Activated CD8-positive, alpha-beta T cell treated with anti-CD3 and anti-CD28 coated beads for 36 hours (primary cell): ENCODE measurements at places on chromosomes 5 and 9.
A peak's percentile ranks its signal among the peaks of the same experiment; 100 is the strongest.

- no peak for DNase-seq
Measured at GRCh38 chr9:122367065-122367464, 3.8 kb upstream of the PTGS1 start.

DNA sequence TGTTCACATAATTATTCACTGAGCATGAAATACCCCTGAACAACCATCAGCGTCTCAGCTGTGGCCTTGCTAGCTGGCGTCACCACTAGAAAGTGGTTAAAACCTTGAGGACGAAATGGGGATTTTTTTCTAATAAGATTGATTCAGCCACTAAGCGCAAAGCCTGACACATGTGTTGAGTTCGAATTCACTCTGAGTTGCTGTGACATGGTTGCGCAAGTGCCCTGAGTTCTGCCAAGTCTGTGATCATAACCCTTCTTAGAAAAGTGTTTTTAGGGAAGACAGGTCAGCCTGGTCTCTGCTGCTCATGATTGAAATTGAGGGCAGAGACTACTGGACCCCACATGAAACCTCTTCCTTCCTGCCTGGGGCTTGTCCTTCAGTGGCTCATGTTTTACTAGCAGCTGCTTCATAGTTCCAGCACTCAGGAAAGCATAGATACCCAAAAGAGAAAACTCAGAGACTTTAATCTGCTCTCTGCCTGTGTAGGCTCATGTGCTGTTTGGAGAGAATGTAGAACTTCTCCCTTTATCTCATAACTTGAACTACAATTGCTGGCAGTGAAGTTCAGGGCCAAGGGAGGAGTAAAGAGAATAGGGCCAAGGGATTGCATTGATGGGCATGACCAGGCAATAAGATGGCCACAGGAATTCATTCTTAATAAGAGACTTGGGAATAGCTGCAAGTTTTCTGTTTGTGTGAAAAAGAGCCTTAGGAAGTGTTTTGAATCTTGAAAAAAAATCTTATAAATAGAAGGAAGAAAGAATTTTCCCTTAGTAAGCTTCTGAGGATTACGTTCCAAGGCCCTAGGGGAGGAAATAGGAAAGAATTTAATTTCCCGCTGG is 66.8 kb upstream of the CXCL14 start:
- DNase-seq: no peak

DNA sequence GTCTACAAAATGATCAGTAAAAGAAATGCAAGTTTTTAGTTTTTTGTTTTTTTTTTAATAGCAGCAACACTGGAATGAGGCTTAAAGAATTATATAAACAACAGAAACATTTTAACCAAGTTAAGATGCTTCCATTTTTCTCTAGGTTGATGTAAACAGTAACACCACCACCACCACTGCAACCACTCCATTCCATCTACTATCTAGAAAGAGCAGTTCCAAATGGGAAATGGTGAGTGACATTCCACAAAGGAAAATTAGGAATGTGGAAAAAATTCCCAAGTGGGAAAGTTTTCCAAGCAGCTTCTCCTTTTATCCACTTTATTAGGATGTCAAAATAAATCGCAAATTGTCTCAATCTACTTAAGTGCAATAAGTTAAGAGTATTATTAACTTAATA is 32.6 kb downstream of the SLC38A9 start:
- no peak for DNase-seq

DNA sequence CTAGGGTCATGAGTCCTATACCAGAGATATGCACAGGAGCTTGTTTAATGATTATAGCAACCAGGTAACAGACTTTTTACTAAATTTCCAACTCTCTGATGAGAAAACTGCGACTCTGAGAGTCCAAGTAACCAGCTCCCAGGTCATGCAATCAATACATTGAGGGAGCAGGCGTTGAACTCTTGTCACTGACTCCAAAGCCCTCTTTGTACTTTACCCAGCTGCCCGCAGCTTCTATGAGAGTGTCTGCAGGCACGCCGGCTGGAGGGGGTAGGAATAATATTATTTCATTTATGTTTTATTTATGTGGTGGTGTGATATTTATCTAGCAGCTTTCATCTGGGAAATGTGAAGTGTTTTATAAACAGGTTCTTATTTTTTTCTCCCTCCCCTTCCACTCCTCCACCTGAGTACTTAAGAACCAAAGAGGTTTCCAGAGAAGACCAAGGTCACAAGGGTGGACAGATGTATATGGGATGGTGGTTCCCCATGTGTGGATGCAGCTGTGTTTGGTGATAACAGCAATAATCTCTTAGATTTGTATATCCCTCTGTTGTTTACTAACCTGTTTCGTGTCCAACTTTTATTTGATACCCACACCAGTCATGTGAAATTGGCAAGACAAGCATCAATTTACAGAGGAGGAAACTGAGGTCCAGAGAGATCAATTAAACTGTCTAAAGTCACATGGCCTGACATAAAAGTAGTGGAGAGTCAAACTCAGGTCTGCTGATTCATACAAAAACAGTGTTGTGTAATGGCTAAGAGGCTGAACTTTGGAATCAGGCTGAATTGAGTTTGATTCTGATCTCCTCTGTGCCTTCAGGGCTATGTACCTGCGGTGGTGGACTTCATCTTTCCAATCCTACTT is 140.2 kb upstream of the TRIM32 start:
- DNase-seq: no peak

DNA sequence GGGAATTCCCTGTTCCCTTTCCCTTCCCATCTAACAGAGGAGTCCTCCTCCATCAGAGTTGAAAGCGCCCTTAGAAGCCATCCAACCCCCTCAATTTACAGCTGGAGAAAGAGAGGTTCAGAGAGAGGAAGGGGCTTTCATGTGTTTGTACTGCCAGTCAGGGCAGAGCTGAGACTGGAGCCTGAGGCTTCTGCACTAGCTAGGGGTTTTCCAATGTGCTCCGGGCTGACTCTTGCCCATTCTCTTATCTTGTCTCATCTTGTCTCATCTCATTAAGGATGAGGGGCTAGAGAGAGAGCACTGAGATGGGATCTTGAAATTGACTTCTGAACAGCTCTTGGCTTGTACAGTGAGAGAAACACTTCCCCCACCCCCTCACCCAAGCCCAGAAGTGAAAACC is 67.4 kb upstream of the SHB start:
- no peak for DNase-seq

- DNase-seq: no peak
Measured at GRCh38 chr5:140176031-140176387, 1.0 kb downstream of the CYSTM1 start.

DNA sequence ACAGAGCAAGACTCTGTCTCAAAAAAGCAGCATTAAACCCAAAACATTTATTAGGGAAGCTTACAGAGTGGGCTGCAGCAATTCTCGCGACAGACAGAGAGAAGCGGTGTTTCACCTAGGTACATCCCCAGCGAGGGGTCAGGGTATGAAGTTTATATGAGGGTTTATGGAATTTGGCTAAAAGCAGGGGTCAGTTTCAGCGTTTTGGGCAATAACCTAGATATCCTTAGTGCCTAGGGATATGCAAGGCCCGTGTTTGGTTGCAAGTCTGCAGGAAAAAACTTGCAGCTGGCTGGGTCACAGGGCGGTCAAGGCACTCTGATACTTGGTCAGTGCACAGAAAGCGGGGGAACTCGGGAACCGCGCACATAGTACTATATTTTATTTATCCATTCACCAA is 649 bp upstream of the GLE1 start:
- no peak for DNase-seq

GRCh38 chr5:55991768-55992486 is 2.8 kb downstream of the IL6ST start:
- DNase-seq: no peak

GRCh38 chr5:17891881-17892280 is 257.6 kb downstream of the TAF11L14 start:
- no peak for DNase-seq

GRCh38 chr5:141245250-141245717 is at the start of gene PCDHB15:
Gene PCDHB15 (plus strand): TSS chr5:141245395. CDS start chr5:141245579, 184 bp downstream.
- DNase-seq: peak; percentile 51

DNA sequence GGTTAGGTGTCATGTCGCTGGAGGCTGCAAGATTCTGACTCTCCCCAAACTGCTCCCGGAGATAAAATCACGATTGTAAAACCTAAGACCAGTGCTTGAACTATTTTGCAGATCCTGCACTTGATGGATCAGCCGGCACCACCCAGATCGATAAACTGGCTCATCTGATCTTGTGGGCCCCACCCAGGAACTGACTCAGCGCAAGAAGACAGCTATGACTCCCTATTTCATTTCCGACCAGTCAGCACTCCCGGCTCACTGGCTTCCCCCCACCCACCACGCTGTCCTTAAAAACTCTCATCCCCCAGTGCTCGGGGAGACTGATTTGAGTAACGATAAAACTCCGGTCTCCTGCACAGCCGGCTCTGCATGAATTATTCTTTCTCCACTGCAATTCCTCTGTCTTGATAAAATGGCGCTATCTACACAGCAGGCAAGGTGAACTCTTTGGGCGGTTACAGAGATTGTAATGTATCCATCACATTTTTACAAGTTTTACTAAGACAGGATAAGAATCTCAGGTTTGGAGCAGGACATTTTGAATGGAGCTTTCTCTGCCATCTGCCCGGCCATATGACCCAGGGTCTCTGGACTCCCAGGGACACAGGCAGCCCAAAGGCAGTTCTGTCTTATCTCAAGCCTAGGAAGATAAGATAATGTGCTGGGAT is 10.6 kb upstream of the PPP1R26 start:
- DNase-seq: peak; percentile 66

DNA sequence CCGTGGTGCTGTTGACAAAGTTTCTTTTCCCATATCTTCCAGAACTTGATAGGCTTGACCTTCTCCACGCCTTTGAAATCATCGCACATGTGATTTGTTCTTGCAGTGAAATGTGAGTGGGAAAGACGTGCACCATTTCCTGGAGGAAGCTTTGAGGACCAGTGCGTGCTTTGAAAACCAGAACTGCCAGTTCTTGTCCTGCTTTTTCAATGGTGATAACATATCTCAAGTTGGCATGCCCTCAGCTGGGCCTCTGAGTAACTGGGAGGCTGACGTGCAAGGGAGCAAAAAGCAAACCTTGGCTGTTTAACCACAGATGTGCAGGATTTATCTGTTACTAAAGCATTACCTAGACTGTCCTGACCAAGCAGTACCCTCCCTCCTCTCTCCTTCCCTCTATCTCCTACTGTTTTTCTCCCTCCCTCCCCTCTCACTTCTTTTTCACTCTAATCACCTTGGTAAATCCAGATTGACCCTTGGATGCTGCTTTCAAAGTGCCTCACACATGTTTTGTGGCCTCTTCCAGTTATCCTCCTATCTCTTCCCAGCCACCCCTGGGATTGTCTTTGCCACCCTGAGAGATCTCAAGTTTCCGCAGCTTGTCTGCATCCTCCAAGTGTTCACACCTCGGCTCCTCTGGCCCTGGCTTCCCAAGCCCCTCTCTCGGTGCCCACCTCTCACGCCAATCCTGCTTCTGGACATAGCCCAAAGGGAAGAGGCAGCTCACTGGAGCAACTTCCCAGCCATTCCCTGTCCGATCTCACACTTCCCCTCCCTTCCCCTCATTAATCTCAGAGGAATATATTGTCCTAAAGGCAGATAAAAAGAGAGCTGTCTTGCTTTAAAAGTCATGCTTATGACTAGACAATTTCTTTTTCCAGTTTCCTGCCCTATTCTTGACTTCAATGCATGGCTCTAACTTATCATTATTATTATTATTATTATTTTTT is 198.3 kb downstream of the ERCC6L2 start:
- DNase-seq: no peak

- no peak for DNase-seq
Measured at GRCh38 chr5:126810596-126811380, 33.9 kb downstream of the LMNB1 start.

- DNase-seq: no peak
Measured at GRCh38 chr5:173435447-173435846, 107.2 kb upstream of the STC2 start.

DNA sequence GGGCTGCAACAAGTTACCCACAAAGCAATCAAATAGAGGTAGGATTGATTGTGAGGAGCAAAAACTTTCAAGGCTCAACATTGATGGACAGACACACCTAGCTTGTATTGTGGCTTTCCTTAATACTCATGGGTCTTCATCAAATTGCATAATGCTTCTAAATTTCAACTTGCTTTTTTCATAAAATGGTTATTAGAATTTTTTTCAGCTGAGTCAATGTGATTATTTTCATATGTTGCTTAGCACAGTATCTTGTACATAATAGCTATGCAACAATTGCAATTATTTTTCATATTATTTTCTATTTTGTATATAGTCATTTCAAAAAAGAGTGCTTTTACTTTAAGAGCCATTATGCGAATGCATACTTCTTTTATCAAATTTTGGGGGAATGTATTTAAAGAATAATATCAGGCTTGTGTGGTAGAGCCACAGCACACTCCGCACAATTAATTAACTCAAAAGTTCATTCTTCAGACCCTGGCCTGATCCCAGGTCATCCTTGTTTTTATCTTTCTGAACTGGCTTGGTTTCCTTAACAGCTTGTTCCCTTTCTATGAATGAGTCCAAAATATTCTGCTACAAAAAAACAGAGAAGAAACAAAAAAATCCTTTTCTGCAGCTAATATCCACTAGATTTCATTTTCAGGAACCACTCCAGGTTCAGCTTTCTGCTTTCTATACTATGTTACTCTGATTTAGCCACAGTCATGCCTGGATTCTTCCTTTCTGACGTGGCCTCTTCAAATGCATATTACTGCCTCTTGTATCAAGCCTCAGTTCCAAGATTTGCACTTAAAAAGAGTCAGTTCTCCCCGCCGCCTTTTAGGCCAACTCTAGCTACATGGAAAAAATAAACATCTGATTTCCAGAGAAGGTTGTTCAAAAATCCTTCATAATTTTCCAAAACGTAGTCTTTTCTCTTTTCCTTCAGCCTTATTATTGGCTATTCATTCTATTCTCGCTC is 45.3 kb upstream of the CDH9 start:
- DNase-seq: no peak

DNA sequence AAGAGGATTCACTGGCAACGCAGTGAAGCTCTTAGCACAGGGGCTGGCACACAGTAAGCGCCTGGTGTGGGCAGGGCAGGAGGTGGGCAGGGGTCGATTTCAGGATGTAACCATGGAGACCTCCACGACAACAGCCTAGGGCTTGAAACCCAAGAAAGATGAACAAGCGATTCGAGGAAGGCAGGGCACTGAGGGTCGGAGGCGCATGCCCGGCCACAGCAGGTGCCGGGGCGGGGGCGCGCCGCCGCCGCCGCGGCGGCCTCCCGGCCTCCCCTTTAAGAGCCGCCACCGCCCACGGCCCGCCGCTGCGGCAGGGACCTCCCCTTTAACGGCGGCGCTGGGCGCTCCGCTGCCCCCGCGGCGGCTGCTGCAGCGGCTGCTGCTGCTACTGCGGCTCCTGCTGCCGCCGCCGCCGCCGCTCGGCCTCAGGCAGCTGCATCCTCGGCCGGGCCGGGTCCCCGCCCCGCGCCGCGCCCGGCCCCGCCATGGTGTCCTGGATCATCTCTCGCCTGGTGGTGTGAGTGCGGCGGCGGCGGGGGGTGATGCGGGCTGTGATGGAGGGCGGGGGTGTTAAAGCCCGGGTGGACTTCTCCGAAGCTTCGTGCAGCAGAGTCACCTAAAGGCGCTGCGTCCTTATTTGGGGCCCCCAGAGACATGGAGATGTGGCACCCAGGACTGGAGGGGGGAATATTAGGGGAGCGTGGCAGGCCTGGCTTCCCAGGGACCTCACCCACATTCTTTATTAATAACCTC is at the start of gene REEP2:
REEP2 (plus strand) TSS at position 334 of the 753 bp plus-strand sequence; CDS start at position 486, 152 bp downstream.
- peak; percentile 81 for DNase-seq
